ENCODE measurements at places on chromosomes 12 and 14.

- no peak for DNase-seq
Measured at GRCh38 chr14:93044556-93044955, 71.2 kb downstream of the ITPK1 start.

GRCh38 chr12:546920-547845, 87.4 kb downstream of the B4GALNT3 start:
- peak; percentile 46 for DNase-seq

GRCh38 chr14:64639340-64639821, 64.8 kb upstream of the PLEKHG3 start:
- no peak for DNase-seq

DNA sequence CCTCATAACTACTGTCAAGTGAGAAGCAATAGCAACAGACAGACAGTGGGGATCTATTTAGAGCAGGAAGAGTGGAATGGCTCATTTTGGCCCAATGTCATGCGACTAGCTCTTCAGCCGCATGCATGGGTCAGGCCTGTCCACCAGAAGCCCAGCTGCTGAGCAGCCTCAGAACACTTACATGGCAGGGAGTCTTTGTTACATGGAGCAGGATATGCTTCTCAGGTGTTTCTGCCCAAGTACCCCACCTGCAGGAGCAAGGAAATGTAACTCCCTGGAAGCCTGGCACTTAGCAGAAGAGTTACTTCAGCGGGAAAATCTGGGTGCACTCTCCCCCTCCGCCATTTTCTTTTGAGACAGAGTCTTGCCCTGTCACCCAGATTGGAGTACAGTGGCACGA, 73.5 kb upstream of the ARHGAP5 start:
- DNase-seq: no peak

DNA sequence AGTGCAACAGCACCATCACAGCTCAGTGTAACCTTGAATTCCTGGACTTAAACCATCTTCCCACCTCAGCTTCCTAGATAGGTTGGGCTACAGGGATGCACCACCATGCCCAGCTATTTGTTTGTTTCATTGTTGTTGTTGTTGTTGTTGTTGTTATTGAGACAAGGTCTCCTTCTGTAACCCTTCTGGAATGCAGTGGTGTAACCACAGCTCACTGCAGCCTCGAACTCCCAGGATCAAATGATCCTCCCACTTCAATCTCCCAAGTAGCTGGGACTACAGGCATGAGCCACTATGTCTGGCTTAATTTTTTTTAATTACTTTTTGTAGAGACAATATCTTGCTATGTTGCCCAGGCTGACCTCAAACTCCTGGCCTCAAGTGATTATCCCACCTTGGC, 1.2 kb upstream of the NEMP1 start:
- DNase-seq: no peak

DNA sequence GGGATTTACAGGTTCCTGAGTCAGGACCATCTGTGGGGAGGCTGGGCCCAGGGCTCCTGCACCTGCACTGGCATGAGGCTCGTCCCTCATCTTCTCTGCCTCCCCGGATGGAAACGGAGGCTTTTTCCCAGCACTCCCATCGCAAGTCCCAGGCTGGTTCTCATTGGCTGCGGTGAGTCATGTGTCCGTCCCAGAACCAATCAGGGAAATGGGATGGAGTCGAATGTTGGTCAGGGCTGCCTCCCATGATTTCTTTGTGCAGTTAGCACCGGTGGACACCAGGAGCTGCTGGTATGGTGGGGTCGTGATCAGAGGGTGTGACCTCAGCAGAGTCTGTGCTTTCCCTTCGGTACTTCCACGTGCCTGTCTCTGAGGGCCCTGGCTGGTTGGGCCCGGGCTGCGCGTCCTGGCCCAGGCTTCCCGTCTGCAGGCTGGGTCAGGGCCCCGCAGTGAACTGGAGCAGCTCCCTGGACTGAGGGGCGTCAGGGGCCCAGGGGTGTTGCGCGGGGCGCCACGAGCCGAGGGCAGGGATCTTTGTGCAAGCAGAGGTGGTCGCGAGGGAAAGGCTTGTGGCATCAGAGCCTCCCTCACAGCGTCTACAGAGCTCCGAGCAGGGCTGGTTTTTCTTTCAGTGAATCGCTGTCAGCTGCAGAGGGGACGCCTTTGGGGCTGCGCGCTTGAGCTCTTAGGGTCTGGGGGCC, 168.1 kb downstream of the ADGRD1 start:
- DNase-seq: no peak

- no peak for DNase-seq
Measured at GRCh38 chr12:16019136-16019535, 108.0 kb downstream of the DERA start.

DNA sequence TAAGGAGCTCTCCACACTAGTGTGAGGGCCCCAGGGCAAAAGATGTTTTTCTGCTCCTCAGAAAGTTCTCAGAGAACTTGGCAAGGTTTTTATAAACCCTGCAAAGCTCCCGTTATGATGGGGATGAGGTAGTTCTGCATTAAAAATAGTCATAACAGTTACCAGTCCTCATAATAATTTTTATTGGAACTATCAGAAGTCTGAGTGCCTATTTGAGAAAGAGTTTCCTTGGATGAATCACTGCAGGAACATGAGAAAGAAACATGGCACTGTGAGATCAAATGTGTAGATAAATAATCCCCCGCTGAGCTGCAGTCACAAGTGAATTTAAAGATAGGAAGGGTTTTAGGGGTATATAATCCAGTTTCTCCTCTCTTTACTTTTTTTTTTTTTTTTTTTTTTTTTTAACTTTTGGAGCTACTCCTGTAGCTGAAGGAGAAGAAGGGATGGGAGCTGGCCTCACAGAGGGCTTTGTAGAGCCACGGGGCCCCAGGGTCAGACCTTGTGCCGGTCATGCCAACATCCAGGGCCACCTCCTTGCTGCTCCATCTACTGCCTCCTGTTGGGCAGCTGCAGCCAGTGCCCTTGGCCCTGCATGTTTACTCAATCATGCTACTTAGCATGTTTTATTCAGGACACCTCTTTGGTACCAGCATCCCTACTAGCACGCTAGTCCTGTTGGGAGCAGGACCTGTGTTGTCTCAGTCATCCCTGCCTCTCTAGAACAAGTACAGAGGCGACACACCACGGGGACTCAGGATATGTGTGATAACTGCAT, 39.5 kb downstream of the EVL start:
- no peak for DNase-seq

DNA sequence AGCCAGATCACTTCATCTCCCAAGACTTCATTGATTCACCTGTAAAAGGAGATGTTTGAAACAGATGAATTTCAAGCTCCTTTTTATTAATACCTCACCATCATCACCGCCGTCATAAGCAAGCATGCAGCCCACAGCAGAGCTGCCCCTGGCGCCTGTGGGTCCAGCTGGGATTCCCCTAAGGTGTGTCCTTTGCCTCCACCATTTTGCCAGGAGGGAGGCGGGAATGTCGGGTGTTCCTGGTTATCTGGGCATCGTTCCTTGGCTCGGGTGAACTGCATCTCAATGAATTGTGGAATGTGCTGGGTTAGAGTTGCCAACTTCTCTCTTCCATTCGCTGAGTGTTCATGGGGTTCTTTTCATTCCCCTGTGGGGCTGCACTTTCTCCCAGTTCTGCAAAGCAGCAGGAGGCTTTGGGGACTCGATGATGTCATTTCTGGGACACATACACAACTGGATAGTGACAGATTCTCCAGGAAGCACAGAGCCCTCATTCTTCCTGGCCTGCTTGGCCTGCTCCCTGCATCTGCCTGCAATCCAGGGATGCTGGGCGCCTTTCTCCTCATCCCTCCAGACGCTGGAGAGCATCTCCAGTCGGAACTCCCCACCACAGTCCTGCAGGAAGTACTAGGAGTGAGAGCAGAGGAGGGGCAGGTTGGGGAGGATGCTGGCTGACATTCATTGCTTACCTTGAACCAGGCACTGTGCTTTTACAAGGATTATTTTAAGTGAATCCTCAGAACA, 10.1 kb downstream of the CCND2 start:
- no peak for DNase-seq

DNA sequence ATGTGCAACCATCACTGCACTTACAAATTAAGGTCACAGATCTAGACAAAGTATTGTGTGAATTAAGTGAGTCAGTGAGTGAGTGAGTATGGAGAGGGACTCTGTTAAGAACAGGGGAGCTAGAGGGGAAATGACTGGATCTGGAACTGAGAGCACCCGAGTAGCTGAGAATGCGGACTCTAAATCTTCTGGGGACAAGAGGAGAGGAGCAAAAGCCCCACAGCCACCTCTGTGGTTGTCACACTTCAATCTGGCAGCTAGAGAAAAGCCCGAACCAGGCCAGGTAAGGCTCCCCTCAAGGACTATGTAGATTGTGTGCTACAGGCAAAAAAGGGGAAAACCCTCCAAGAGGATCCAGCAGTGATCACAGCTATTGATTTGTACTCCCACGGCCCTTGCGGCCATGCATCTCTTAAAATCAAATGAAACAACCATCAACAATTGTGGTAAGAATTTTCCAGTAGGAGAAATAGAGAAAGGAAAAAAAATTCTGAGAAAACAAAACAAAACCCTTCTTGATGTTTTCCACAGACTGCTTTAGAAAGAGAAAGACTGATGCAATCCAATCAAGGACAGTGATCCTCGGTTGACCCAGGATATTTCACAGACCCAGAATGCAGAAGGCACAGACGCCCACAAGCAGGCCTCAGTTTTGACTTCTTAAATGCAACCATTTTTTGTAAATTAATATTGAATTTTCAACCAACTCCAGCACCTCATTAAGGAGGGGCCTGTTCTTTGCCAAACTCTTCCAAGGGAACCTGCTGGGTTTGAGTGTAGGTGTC, 109.6 kb downstream of the SLC38A6 start:
- DNase-seq: no peak

- no peak for DNase-seq
Measured at GRCh38 chr14:105857220-105857825, 330.9 kb downstream of the TMEM121 start.

DNA sequence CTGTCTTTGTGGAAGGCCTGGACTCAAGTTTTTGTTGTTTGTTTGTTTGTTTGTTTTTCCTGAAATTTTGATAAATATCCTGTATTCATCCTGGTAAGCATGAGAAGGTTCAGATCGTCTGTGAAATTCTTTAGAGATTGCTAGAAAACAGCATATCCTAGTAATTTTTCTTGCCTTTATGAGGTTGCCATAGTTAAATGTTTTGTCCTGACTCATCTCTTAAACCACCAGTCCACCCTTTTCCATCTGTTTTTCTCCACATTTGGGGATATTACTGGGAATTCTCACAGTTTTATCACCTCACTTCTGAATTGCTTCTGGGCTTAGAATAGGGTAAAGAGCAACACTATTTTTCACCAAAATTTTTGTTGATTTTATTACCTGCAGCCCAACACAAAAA, 248.3 kb downstream of the FBXL14 start:
- DNase-seq: no peak

DNA sequence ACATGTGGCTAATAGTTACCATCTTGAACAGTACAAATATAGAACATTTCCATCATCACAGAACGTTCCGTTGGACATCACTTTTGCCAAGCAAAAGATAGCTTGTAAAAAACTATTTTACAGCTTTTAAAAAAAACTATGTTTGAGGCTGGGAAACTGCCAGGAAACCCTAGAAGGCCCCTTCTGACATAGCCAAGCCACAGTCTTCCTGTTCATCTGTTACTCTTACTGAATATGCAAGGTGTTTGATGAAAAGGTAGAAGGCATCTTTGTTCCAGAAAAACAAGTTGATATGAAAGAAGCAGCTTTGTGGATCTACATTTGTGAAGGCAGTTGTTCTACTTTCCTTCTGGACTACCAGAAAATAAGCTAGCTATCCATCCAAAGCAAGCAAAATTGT, 23.6 kb upstream of the WNK1 start:
- DNase-seq: no peak

DNA sequence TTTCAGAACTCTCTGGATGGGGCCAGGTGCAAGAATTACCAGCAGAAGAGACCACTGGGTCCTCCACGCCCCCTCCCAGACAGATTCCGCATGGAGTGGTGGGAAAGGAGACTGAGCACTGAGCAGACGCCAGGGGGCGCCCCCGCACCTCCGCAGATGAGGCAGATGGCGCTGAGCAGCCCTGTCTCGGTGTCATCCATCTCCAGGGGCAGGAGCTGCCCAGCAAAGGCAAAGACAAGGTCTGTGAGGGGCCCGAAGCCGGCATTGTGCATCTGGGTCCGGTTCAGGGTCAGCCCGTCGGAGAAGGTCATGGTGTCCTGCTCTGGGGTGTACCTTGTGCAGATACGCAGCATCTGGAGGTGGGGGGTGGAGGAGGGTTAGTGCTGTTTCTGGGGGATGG, 6.3 kb upstream of the ITGB7 start:
- peak; percentile 68 for DNase-seq

DNA sequence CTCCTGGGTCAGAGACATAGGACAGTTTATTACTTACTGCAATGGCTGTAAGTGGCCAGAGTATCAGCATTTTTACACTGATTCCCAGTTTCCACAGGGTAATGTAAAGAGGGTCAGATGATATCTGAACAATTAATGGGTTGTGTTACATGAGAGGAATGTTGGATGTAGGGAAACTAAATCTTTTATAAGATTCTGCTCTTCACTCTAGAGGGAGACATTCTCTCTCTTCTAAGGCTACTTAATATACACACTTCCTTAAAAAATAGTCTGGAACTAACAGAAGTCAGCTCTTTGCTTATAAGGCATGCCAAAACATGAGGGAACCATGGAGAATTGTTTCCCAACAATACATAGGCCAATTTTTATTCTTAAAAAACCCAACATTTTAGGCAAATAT, 389.8 kb downstream of the ETNK1 start:
- DNase-seq: no peak

DNA sequence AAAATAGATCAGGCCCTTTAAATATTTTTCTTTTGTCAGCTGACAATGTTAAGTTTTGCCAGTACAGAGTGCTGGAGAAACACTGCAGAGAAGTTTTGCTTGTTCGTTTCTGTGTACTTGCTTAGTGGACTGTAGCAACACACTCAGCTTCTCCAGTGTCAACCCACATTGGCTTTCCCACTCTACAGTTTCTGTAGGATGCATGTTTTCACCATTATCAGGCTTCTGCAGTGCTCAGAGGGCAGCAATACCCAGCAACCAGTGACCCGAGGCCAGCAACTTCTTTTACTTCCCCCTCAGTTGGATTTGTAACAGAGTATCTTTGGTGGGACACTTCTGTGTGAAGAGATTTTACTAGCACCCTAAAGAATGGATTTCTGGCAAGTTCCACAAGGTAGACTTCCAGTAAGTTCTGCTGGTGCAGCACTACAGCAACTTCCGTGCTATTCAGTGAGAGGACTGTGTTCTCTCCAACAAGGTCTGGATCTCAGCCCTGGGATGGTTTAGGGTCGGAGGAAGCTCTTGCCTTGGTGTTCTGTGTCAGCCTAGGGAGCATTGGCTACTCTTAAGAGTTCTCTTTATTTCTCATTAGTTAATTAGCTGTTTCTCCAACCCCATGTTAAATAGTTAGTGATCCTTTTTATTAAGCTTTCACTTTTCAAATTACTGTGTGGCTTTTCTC, 70.4 kb downstream of the FUT8 start:
- no peak for DNase-seq

DNA sequence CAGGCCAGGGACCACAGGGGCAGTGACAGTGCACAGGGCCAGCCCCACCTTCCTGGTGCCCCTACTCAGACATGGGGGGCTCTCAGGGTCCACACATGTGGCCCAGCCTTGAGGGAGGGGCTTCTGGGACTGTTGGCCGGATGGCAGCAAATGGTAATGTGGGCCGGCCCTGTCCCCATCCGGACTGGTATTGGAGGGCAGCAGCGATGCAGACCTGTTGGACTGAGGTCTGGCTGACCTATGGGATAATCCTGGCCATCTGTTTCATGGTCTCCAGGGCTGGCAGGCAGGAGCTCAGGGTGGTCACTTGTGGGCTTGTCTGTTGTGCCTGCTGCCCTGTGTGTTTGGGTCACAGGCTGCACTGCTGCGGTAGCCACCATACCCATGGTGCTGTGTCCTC, 387.5 kb downstream of the TMEM121 start:
- DNase-seq: no peak

Measured in stimulated activated CD8-positive, alpha-beta memory T cell treated with anti-CD3 and anti-CD28 coated beads, Interleukin-2, amount 100 ng/mL, for 1 hour (primary cell).